ENCODE measurements at places on chromosomes 12 and 14.
A peak's percentile ranks its signal among the peaks of the same experiment; 100 is the strongest.

GRCh38 chr14:99465288-99465687 is 15.4 kb downstream of the SETD3 start:
- no peak for DNase-seq

GRCh38 chr14:43356382-43356781 is 1150.7 kb downstream of the FSCB start:
- DNase-seq = no peak

GRCh38 chr14:95489214-95490137 is 27.0 kb downstream of the SYNE3 start:
- DNase-seq = no peak

DNA sequence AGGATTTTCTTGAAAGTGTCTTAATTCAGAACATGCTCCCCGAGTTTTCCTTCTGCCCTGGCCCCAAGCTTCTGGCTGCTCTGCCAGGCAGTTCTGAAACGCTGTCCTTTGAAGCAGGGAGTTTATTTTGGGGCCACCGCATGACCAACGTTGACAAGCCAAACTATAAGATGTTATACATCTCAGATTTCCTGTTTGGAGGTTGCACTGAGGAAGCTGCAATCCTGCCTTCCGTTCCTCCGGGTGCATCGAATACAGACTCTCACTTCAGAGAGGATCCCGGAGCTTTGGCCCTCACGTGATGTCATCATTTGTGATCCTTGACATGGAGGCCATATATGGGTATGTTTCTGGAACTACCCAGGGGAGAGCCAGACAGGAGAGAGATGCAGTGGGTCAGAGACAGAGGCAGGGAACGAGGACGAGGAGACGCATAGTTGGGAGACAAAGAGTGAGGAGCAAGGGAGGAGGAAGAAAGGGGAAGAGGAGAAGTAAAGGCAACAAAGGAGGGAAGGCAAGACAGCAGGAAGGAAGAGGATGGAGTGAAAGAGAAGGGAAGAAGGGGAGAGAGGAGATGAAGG is at the start of gene ASB2:
Gene ASB2, minus strand, starts transcription at position 94 of the 581 bp plus-strand sequence. CDS start 12,031 bp downstream, outside the sequence.
- DNase-seq = peak; percentile 84

- no peak for DNase-seq
Observed at GRCh38 chr12:3045494-3045893, 31.7 kb upstream of the TSPAN9 start.

DNA sequence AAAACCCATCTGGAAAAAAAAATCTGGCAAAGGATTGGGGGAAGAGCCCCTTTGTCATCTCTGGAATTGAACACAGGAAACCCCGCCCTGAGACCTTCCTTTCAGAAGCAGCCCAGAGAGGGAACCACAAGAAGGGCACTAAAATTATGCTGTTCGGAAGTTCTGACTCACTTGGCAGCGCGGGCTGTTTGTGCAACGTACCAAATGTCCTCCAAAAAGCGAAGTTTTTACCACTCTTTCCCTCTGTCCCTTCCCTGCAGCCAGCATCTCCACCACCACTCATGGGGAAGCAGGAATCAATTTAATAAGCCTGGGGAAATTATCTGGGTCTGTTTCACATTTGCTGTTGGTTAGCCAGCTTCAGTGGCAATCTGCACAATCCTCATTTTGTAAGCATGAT is 3.2 kb upstream of the SYNE3 start:
- DNase-seq = peak; percentile 92

DNA sequence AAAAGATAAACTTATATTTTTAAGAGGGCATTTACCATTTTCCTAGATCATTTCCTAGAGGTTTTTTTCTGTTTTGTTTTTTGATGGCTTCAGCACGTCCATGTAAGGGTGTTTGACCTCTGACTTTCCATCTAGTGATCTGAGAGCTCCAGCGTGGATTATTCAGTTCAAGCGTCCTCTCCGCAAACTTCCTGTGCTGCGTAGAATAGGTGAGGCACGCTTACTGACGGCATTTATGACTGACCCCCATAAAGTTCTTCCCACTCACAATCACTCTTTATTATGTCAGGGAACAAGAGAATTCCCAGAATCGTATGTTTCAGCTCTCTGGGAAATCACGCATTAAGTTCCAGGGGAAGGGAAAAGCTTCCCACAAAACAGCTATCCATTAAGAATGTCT is 16.4 kb downstream of the CCDC92 start:
- no peak for DNase-seq

GRCh38 chr12:66371982-66372381 is 69.7 kb downstream of the HELB start:
- DNase-seq = no peak

DNA sequence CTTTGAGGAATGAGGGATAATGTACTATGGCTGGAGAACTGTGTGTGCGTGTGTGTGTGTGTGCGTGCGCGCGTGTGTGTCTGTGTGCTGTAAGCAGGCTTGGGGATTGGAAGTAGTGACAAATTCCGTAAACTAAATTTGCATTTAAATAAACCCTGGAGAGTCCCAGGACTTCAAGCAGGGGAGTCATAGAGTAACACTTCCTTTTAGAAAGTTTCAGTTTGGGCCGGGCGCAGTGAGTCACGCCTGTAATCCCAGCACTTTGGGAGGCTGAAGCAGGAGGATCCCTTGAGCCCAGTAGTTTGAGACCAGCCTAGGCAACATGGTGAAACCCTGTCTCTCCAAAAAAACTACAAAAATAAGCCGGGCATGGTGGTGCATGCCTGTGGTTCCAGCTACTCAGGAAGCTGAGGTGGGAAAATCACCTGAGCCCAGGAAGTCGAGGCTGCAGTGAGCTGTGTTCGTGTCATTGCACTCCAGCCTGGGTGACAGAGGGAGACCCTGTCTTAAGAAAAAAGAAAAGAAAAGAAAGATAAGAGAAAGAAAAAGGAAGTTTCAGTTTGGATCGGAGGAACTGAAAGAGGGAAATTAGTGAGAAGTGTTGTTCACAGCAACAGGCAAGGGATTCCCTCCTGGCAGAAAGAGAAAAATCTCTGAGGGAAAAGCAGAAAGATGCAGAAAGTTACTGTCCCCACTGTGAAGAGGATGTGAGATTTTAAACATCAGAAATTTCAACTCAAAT is 222.7 kb upstream of the SOX5 start:
- DNase-seq = no peak
